EH (cell line): ENCODE measurements at places on chromosomes 4 and X.

- DNase-seq = no peak
Measured at GRCh38 chr4:42478509-42478908, 81.2 kb downstream of the SHISA3 start.

GRCh38 chrX:124005228-124005627 lies 43.7 kb downstream of the STAG2 start:
- no peak for DNase-seq

DNA sequence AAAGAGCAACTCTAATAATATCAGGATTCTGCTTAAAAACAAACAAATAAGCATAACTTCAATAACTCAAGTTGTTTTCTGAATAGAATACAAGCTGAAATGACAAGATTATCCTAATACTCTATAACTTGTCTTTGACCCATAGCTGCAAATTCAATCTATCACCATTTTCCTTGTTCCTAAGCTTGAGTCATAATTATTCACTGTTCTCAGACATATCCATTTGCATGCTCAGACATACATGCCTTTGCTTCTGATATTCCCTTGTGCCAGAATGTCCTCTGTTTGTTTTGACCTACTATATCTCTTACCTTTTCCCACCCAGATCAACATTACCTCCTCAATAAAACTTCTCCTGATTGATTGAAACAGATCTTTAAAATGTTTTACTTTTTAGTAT lies 109.7 kb downstream of the SNCA start:
- no peak for DNase-seq

DNA sequence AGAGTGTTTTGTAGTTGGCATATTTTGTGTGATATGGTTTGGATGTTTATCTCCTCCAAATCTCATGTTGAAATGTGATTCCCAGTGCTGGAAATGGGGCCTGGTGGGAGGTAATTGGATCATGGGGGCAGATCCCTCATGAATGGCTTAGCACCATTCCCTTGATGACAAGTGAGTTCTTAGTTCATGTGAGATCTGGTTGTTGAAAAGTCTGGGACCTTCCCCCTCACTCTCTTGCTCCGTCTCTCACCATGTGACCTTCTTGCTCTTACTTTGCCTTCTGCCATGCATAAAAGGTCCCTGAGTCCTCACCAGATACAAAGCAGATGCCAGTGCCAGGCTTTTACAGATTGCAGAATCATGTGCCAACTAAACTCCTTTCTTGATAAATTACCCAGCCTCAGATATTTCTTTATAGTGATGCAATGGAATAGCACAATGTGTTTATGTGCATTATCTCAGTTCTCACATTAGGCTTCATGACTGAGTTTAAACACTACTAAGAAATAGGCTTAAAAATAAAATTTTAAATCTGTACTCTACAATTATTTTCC lies 1348.8 kb downstream of the STIM2 start:
- no peak for DNase-seq

DNA sequence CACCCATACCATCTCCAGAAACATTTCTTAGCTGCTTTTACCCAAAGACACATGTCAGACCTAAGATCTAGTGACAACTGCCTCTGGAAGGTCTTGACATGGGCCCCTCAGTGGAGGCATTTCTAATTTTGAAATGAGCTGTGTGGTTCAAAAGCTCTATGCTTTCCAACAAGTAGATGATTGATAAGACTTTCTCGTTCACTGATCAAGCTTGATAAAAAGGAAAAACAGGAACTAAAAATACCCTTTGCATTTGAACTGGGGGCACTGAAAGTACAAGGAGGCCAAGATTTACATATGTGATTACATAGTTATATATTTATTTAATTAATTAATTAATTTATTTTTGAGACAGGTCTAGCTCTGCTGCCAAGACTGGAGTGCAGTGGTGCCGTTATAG lies 61.3 kb upstream of the SCOC start:
- DNase-seq = no peak

DNA sequence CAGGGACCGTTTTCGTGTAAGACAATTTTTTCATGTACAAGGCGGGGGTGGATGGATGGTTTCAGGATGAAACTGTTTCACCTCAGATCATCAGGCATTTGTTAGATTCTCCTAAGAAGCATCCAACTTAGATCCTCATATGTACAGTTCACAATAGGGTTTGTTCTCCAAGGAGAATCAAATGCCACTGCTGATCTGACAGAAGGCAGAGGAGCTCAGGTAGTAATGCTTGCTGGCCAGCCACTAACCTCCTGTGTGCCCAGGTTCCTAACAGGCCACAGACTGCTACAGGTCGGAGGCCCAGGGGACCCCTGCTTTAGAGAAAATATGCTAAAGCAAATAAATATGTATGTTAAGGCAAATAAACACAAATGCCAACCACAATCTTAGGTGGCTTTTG lies 61.3 kb downstream of the PPP3CA start:
- no peak for DNase-seq

DNA sequence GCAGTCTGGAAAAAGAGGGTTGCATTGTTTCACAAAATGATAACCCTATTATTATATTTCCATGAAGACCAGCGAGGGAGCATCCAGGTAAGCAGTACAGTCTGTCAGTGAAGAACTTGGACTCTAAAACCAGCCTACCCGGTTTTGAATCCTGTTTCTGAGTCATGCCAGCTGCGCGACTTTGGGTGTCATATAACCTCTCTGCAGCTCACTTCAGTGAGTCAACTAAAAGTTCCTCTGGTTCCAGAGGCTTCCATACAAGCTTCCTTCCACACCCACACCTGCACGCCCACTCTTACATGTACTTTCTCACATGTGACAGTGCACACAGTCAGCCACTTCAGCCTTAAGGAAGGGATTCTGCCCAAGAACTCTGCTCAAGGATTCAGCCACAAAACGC lies 49.8 kb upstream of the PRPS2 start:
- DNase-seq = no peak

GRCh38 chrX:110407910-110408545 lies 49.4 kb downstream of the RTL9 start:
- peak; percentile 71 for DNase-seq

GRCh38 chr4:150256225-150256620 lies 178.0 kb downstream of the DCLK2 start:
- no peak for DNase-seq
